ENCODE measurements at places on chromosomes 7 and 10.

DNA sequence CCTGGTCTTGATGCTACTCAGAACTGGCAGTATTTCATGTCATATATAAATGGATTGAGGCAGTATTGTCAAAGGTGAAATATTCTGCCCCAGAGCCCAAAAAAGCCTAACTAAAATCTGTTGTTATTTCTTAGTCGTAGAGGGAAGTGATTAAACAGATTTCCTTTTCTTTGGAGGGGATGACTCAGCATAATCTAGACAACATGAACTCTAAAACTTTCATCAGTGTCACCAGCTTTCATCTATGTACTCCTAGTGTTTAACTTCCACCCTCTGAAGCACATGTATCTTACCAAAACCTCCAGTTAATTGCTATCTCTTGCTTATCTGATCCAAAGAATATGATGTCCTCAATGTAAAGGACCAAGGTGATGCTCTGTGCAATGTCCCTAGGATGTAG, 97.1 kb upstream of the ARID5B start:
- no peak overlapping the region for H3K27ac ChIP-seq
- no peaks in the 10 kb centered on the region for H3K4me1 ChIP-seq
- H3K27me3 ChIP-seq = no peaks in the 10 kb centered on the region
- DNase-seq = no peak
- no peaks in the 10 kb centered on the region for H3K36me3 ChIP-seq
- H3K4me3 ChIP-seq = no peak overlapping the region

- no peak overlapping the region for H3K4me3 ChIP-seq
- H3K27ac ChIP-seq = no peak overlapping the region
- no peaks in the 10 kb centered on the region for H3K27me3 ChIP-seq
- H3K36me3 ChIP-seq = peaks cover 40% of the 10 kb centered on the region
Measured at GRCh38 chr7:151366166-151366879, 24.7 kb downstream of the NUB1 start.

GRCh38 chr10:33616956-33617355, 282.5 kb upstream of the NRP1 start:
- H3K4me3 ChIP-seq = no peak overlapping the region
- no peaks in the 10 kb centered on the region for H3K36me3 ChIP-seq
- no peaks in the 10 kb centered on the region for H3K27me3 ChIP-seq
- peaks cover 11% of the 10 kb centered on the region for H3K4me1 ChIP-seq
- no peak for DNase-seq
- H3K27ac ChIP-seq = no peak overlapping the region

GRCh38 chr7:98398567-98399372, 2.1 kb downstream of the BAIAP2L1 start:
- H3K27me3 ChIP-seq = no peaks in the 10 kb centered on the region
- H3K4me3 ChIP-seq = no peak overlapping the region
- H3K36me3 ChIP-seq = no peaks in the 10 kb centered on the region
- DNase-seq = no peak
- no peaks in the 10 kb centered on the region for H3K4me1 ChIP-seq

Data from right atrium auricular region (tissue), 2 donors.